ENCODE measurements at places on chromosomes 12 and 14. TPM values are rescaled to one million over a fixed set of nuclear protein-coding genes. Genes with fewer than 3 reads are reported as not detected.

Gene KRT83
- not detected for total RNA-seq

Gene NIN
- total RNA-seq: 46.9 TPM

Gene LALBA
- total RNA-seq: not detected

Gene KRT80
- total RNA-seq: 0.16 TPM

Gene KRT74
- not detected for total RNA-seq

Gene OR4E2
- not detected for total RNA-seq

Data from bladder microvascular endothelial cell (primary cell).